Hepatic stellate cell (primary cell): ENCODE measurements at places on chromosomes 12 and 14.

GRCh38 chr14:22607291-22607690 lies 9.2 kb downstream of the ABHD4 start:
- no peak for DNase-seq

GRCh38 chr14:69963966-69964365 lies 84.8 kb downstream of the SMOC1 start:
- DNase-seq = no peak

- DNase-seq = no peak
These were observed 86.2 kb downstream of the HELB start for GRCh38 chr12:66388517-66388916.

DNA sequence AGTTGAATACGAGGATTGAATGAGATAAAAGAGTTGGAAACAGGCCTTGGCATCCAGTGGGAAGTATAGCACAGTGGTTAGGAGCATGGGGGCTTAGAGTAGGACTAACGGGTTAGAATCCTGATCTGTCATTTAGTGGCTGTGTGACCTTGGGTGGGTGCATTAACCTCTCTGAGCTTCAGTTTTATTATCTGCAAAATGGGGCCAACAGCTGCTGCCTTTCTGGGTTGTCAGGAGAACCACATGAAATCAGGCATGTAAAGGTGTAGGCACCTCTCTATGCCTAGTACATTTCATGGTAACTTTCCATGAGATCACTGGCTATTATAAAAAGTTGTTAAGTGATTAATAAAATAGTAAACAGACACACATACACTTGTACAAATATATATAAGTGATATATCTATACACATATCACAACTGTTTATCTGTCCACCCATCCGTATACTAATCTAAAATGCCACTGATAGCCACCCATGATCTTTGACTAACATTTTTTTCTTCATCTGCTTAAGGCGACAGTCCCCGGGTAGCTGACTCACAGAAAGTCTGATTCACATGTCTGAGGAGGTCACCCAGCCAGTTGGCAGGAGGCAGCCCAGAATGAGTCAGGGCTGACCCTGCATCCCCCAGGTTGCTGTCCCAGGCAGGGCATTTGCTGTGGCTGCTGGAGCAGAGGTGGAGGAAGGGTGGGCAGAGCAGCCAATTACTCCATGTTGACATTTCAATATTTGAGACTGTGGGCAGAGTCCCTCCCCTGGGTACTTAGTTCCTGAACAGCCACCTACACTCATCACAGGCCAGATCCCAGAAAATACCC lies 125.6 kb upstream of the NOS1 start:
- no peak for DNase-seq

GRCh38 chr14:101873991-101874390 lies 90.4 kb upstream of the DYNC1H1 start:
- DNase-seq = no peak

DNA sequence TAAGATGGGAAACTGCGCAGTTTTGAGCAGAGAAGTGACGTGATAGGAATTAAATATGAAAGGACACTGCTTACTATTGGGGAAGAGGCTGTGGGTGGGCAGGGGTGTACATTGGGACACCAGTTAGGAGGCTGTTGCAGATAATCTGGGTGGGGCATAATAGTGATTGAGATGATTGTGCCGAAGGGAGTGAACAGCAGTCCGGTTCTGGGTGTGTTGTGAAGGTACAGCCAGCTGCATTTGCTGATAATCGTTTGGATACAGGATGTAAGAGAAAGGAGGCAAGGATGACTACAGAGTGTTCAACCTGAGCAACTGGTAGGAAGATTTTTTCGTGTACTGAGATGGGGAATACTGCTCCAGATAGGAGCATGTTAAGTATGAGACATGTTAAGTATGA lies 205.2 kb upstream of the NEDD1 start:
- no peak for DNase-seq

GRCh38 chr12:124698211-124698997 lies 131.0 kb upstream of the NCOR2 start:
- DNase-seq = no peak

DNA sequence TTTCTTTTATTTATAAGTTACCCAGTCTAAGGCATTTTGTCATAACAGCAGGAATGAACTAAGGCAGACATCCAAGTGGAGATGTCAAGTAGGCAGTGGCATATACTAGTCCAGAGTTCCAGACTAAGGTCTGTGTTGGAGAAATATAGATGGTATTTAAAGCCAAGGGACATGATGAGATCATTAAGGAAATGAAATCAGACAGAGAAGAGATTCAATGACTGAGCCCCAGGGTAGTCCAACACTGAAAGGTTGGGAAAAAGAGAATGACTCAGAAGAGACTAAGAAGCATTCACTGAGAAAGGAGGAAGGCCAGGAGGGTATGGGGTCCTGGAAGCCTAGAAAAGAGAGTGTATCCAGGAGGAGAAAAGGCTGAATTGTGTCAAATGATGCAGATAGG lies 442.2 kb upstream of the CCDC196 start:
- DNase-seq = no peak

- DNase-seq = no peak
These were observed 16.0 kb upstream of the DDX11 start for GRCh38 chr12:31057671-31058070.

- DNase-seq = no peak
These were observed 87.3 kb upstream of the E2F7 start for GRCh38 chr12:77152623-77153193.

GRCh38 chr14:53032161-53032803 lies 81.4 kb upstream of the FERMT2 start:
- DNase-seq = peak; percentile 34

DNA sequence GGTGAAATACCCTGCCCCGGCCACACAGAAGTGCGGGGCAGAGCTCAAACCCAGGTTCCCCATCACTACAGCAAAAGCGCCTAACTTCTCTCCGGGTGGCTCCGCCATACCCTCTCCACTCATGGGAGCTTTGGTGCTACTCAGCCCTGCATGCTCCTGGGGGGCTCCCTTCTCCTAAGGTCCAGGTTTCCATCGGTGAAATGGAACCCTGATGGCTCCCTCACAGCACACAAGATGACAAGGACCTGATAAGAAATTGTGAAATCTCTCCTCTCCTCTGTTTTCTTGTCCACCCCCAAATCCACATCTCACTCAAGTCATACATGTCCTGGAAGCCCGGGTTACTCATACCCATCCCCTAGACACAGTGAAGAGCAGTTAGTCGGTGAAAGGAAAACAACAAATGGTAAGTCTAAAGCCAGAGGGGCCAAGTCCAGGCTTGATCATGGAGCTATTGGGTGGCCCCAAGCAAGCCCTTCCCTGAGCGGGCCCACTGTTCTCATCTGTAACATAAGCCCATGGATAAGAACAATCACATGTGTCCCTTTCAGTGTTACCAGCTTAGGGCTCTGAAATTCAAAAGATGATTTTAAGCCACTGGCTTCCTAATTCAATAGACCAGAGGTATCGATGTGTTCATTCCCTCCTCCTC lies 317.5 kb downstream of the BCL11B start:
- DNase-seq = no peak

DNA sequence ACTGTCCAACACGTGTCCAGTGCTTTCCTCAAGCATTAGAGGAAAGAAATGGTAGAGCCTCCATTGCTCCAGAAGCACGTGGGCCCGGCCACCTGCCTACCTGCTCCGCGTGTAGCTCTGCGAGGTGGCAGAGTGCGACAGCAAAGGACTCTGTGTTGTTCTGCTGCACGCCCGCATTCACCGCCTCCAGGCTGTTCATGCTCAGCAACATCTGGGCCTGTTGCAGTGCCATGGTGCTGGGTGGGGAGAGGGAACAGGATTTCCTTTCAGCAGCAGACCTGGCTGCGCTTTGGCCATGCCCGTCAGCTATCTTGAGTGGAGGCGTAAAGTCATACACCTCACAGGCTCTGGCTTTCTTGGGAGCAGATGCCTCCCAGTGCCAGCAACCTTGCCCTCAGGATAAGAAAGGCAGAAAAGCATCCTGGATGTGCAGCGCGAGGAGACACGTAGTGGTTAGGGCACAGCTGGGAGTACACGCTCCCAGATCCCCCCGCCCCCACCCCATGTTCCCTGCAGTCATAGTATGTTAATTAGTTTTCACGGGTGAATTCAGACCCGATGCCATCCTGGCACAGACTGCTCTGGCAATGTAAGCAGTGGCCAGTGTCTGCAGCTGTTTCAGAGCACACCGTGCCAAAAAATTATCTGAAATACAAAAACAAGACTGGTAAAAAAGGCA lies 25.1 kb downstream of the ANAPC5 start:
- DNase-seq = no peak

GRCh38 chr14:94545131-94545841 lies 16.0 kb upstream of the SERPINA4 start:
- DNase-seq = no peak

- no peak for DNase-seq
These were observed 15.7 kb downstream of the PLEKHG7 start for GRCh38 chr12:92718483-92718990.

GRCh38 chr12:19192710-19193109 lies 63.2 kb downstream of the PLEKHA5 start:
- no peak for DNase-seq

DNA sequence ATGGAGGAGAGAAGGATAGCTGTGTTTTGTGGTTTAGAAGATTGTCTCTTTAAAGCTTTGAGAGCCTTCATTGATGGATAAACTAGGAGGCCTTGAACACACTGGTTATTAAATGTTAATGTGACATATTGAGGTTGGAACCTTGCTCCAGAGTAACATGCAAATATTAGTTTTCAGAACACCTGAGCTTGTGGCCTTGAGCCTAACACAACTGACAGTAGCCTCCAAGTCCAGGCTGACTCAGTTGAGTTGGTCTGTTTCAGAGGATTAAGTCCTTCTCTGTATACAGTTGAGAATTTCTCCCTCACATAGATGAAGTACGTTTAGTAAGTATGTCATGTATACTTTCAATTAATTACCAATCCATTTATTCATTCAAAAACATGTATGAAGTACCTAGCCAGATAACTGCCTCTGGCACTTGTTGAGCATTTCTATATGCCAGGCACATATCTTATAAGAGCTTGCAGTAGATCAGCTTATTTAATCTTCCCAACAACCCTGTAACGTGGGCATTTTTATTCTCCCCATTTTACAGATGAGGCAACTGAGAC lies 63.5 kb downstream of the ELK3 start:
- DNase-seq = no peak

- DNase-seq = no peak
These were observed 661 bp upstream of the RPS26 start for GRCh38 chr12:56040963-56041551.

DNA sequence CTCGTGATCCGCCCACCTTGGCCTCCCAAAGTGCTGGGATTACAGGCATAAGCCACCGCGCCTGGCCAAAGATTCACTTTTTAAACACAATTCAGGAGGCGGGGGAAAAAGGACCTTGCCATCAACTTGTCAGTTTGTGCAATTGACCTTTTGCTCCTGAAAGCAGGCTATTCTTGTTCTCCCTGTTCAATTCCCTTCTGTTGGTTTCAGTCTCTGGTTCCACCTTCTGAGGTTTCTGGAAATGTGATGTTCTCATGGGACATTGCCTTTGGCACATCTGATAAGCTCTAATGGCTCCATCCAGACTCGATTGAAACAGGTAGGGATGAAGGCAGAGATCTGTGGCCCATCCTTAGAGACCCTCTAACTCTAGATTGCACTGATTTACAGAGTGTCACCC lies 17.9 kb upstream of the CCDC85C start:
- no peak for DNase-seq

DNA sequence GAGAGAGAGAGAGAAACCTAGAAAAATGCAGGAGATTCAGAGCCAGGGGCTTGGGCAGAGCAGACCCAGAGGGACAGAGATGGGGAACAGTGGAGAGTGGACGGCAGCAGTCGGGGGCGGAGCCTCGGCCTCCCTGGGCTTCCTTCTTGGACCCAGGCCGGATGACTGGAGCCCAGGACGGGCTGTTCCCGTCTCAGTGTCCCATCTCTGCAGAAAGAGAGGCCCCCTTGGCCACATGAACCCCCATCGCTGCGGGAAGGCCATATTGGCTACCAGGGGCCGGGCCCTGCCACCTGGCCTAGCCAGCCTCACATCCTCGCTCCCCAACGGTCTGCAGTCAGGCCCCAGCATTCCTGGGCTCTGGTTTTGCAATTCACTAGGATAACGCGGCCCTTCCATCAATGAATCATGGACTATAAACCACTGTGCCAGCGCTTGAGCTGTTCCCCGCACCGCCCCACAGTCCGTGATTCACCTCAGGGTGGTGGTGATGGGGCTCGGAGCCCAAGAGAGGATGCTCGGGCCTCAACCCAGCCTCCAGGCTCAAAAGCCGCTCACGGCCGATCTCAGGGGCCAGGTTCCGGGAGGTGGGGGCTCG lies 116.5 kb downstream of the RFLNA start:
- no peak for DNase-seq

- no peak for DNase-seq
These were observed 565 bp downstream of the SPRYD3 start for GRCh38 chr12:53078425-53079225.

DNA sequence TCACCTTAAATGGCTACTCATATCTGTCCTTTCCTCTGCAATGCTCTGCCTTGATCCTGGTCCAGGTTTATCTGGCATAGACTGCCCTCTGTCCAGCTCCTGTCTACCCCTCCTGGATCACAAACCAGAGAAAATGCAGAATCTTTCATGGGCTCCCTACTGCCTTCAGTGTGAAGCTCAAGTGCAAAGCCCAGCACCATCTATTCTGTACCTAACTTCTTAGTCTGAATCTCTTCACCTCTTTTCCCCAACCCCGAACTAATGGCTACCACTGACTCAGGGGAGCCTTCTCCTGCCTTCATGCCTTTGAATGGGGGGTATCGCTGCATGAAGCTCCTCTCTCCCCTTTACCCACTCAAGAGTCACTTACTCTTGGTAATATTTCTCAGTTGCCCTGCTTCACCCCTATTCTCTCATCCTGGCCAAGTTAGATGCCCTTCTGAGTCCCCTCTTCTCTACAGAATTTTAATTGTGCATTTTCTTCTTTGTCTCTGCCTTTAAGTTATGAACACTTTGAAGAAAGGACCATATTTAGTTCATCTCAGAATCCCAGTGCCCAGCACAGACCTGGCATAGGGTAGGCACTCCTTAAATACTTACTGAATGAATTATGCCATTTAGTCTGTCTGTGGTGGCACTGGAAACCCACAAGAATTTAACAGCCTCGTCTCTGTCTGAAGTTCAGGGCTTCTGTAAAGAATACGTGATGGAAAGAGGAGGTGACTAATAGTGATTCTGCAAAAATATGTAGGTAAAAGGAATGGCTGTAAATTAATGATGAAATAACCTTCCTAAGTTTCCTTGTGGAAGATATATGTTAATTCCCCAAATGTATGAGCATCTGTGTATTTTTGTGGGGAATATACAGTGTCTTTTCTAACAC lies 191.3 kb upstream of the AMIGO2 start:
- DNase-seq = peak; percentile 29

- DNase-seq = no peak
These were observed 9.6 kb downstream of the PTPRB start for GRCh38 chr12:70627677-70628076.

DNA sequence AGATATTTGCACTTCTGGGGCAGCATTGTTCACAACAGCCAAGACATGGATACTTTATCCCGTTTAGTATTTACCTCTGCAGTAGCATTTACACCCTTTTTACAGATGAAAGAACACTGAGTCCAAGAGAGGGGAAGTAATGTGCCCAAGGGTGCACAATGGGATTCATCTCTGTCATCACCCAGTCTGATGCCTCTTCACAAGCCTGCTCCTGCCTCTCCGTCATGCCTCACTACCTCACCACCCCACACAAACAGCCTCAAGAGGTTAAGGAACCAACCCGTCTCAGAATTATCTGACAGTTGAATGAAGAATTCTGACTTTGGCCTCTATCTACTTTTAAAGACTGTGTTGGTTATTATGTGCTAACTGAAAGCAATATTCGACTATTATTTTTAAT lies 368.4 kb downstream of the ATP23 start:
- no peak for DNase-seq

- no peak for DNase-seq
These were observed 94.1 kb upstream of the GARIN6 start for GRCh38 chr12:99553461-99553860.

GRCh38 chr14:69013943-69014782 lies 35.1 kb upstream of the ACTN1 start:
- no peak for DNase-seq
